ENCODE measurements at places on chromosomes 11 and 22.
A peak's percentile ranks its signal among the peaks of the same experiment; 100 is the strongest.

- no peak for DNase-seq
Measured at GRCh38 chr11:78784321-78785061, 209.8 kb upstream of the NARS2 start.

DNA sequence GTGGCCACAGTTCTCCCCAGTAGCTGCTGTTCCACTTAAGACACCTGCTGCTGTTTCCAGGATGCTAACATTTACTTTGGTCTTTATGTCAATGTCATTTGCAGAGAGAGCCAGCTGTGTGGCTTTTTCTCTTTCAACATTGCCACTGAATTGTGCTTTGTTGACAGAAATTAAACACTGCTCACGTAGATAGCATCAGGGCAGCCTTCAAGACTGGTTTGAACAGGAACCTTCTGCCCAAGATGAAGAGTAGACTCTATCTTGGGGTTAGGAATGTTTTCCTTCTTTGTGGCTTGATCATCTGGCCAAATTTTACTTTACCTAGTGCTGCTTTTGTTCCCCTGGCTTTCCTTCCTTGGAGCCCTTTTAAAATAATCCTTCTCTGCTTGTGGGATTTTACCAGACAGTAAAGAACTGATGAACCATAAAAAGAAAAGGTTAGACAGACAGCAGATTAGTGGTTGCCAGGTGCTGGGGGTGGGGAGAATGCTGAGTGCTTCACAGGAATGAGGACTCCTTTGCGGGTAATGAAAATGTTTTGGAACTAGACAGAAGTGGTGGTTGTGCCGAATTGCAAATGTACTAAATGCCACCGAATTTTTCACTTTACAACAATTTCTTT, 22.7 kb upstream of the XBP1 start:
- peak; percentile 65 for DNase-seq

- no peak for DNase-seq
Measured at GRCh38 chr11:119222308-119222707, 16.2 kb downstream of the CBL start.

- no peak for DNase-seq
Measured at GRCh38 chr11:93166862-93167261, 30.9 kb downstream of the SLC36A4 start.

- peak; percentile 79 for DNase-seq
Measured at GRCh38 chr11:86940122-86940777, 14.9 kb downstream of the FZD4 start.

DNA sequence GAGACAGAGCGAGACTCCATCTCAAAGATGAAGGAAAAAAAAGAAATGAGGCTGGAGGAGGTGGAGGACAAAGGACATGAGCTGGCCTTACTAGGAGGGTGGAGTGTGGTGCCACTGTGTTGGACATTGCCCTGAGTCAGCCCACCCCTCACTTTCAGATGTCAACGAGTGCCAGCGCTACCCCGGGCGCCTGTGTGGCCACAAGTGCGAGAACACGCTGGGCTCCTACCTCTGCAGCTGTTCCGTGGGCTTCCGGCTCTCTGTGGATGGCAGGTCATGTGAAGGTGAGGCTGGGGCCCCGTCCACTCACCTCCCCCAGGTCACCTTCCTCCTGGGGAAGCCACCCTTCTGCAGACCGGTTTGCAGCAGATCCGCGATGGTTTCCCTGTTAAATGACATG, 40.6 kb downstream of the FBLN1 start:
- DNase-seq = no peak

DNA sequence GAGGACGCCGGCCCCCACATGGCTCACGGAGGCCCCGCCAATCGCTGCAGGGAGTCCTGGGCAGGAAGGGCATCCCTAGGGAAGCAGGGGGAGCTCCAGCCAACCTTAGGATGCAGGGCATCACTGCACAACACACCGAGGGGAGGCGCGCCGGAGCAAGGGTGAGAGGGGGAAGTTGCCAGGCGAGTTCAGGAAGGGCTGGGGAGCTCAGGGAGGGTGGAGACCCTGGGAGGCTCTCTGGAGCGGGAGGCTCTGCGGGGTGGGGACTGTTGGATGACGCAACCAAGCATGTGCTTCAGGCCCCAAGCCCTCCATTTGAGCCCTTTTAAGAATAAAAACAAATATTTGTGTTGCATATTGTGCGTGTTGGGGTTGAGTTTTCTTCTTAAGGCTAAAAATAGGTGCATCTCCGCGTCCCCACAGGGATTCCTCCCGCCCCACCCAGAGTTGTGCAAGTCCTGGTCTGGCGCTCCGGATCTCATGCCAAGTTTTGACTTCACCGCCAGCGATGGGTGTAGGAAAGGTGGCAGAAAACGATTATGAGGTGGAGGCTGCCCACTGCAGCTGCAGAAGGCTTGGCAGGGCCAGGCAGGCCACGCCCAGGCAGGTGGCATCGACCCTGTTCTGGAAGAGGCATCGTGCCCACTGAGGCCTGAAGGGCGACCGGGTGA, 65.2 kb downstream of the WNT7B start:
- DNase-seq = no peak

DNA sequence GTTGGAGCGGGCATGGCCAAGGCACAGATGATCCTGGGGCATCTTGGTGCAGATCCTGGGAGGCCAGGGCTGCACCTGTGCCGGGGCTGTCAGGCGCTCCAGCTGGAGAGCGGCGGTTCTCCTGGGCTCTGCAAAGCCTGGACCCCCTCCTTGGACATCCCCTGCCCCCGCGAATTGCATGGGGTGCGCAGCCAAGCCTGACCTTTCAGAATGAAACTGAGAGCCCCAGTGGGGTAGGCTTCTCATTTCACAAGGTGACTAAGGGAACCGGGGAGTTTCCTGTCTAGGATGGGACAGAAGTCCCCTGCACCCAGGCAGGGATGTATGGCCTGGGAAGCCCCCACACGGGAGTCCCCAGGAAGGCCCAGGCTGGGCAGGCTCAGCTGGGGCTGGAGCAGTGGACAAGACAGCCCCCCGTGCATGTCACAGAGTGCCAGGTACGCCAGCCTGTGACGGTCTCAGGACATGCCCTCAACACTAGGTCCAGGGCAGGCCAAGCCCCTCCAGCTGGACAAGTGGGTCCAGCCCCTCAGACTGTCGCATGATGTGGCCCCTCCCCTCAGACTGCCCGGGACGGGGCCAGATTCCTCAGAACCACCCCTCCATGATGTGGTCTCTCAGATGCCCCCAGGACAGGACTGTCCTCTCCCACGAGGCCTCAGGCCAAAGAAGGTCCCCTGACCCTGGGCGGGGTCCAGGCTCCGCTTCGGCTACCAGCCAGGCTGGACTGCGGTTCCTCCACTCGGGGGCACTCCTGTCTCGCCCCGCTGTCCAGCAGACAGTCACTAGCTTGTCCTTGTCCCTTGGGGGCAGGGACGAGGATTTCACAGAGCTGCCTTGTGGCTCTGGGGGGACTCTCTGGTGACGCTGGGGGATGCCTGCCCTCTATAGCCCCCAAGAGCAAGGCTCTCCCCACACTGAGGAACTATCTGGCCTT, 2.3 kb downstream of the LSP1 start:
- no peak for DNase-seq

DNA sequence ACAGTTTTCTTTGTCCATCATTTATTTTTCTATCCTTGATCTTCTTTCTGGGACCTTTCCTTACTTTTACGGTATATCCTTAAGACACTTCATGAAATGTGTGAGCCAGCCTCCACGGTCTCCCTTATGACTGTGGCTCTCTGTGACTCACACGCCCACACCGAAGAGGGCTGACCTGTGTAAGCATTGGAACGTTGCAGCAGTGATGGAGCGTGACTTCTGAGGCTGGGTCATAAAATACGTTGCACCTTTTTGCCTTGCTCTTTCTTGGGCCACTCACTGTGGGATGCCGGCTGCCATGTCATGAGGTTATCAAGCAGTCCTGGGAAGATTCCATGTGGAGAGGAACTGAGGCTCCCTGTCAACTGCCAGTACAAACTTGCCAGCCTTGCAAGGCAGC, 96.3 kb upstream of the RAB1B start:
- no peak for DNase-seq

GRCh38 chr11:61325649-61326414, 7.1 kb downstream of the DDB1 start:
- no peak for DNase-seq

DNA sequence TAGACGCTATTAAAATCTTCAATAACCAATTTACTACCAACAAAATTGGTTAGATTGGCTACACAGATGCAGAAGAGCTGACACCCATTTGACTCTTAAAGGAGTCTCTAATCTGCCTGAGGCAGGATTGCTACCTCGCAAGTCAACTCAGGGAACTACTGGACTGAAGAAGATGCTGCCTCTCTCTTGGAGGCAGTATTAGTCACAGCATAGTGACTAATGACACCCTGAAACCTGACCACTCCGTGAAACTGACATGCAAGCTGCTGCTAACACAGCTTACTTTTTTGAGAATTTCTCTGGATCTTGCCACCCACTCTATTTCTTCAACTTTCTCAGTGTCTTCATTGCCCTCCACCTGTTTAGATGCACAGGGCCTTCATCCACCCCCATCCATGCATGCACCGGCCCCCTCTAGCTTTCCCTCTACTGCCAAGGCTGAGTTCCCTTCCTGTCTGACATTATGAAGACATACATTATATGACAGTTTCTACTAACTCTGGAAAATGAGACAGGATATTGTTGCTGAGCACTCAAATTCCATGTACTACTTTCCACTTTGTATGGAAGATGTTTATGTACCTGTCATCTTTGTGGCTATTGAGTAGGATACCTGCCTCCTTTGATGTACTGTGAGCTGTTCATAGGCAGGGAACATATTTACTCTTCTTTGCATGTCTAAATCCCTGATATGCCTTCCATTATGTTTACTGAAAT, 183.2 kb downstream of the MSANTD4 start:
- DNase-seq = no peak

DNA sequence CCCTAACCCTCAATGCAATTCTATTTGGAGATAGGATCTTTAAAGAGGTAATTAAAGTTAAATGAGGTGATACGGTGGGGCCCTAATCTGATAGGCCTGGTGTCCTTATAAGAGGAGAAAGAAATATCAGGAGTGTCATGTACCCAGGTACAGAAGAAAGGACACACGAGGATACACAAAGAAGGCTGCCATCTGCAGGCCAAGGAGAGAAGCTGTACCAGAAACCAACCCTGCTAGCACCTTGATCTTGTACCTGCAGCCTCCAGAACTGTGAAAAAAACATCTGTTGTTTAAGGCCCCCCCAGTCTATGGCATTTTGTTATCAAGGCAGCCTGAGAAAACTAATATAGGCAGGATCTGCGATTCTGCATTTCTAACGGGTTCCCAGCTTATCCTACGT, 44.2 kb downstream of the FBXO7 start:
- DNase-seq = no peak

GRCh38 chr11:19674836-19675235, 37.8 kb upstream of the NAV2 start:
- no peak for DNase-seq

DNA sequence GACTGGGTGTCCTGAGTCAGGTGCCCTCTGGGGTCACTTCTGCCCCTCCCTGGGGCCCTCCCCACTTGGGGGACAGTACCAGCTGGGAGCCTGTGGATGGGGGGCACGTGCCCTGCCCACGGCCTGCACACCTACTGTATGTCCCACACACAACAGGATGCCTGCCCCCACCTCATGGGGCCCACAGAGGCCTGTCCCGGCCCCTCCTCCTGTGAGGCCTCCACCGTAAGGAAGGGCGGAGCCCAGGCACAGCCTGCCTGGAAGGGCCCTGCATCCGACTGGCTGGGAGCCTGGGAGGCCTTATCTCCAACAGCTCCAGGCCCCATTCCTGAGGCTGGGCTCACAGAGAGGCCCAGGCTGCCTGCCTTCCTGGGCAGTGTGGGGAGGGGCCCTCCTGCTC, 47.8 kb downstream of the BRSK2 start:
- peak; percentile 94 for DNase-seq

DNA sequence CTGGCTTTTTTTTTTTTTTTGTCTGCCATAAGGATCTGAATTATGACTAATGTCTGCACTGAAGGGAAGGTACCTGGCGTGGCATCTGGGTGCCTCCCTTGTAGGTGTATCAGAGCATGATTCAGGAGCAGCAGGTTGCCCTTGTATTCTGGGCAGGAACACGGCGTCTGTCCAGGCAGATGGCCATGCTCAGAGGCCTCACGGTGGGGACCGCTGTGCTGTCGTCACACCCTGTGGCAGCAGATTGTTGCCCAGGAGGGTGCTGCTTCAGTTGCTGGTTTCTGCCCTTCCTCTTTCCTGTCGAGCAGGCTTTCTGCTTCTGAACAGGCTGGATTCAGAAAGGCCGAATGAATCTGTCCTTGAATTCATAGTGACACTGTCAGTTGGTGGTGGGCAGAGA, 11.0 kb downstream of the ZNRF3 start:
- DNase-seq = no peak

DNA sequence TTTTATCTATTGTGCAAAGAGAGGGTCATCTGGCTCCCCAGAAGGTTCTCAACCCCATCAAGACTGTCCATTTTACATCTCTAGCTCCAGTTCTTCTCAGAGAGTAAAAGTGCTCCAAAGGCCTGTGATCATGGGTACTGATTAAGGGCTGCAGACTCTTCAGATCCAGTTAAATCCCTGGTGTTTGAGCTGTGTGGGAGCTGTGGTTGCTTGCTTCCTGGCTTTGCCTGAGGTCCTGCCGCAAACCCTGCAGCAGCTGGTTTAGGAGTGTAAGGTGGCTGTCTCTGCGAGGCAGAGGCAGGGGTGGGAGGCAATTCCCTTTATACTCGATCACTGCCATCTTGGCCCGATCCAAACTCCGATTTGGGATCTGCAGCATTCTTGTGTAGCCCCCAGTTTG, 1.2 kb downstream of the MRPL17 start:
- no peak for DNase-seq

GRCh38 chr11:67238894-67239782, 27.1 kb upstream of the GRK2 start:
- no peak for DNase-seq

GRCh38 chr11:67384851-67385366, 6.9 kb upstream of the RAD9A start:
- DNase-seq = no peak

- DNase-seq = no peak
Measured at GRCh38 chr22:50473088-50473487, 1.7 kb downstream of the SBF1 start.

GRCh38 chr11:43690929-43691725, 10.6 kb downstream of the HSD17B12 start:
- no peak for DNase-seq

GRCh38 chr11:105027678-105028077, 4.7 kb upstream of the CASP5 start:
- DNase-seq = no peak

DNA sequence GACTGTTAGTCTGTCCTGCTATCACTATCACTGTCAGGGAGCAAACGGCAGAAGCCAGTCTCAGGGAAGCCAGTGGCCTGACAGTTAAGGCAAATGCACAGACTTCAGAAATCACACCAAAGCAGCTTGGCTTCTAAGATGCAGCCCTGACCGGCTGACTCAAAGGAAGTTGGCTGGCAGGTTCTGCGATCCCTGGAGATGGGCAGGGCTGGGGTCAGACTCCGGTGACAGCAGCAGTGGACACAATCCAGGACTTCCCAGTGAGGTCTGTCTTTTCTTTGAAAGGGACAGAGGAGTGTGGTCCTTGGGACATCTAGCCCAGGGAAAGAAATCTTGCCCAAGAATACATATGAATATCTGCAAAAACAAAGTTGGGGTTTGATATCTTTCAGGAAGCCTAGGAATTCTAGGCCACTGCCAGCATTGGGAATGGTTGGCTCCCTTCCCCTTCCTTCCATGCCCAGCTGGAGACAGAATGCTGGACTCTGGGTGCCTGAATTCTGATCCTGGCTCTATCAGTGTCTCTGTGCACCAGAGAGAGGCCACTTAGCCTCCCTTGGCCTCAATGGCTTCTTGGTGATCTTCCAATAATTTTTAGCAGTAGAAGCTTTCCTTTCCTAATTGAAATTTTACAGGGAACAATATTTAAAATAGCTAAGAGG, 108.9 kb downstream of the KIRREL3 start:
- no peak for DNase-seq

All from Caco-2 (cell line).